HTR-8/SVneo (cell line): ENCODE measurements at places on chromosomes 11 and 22.

DNA sequence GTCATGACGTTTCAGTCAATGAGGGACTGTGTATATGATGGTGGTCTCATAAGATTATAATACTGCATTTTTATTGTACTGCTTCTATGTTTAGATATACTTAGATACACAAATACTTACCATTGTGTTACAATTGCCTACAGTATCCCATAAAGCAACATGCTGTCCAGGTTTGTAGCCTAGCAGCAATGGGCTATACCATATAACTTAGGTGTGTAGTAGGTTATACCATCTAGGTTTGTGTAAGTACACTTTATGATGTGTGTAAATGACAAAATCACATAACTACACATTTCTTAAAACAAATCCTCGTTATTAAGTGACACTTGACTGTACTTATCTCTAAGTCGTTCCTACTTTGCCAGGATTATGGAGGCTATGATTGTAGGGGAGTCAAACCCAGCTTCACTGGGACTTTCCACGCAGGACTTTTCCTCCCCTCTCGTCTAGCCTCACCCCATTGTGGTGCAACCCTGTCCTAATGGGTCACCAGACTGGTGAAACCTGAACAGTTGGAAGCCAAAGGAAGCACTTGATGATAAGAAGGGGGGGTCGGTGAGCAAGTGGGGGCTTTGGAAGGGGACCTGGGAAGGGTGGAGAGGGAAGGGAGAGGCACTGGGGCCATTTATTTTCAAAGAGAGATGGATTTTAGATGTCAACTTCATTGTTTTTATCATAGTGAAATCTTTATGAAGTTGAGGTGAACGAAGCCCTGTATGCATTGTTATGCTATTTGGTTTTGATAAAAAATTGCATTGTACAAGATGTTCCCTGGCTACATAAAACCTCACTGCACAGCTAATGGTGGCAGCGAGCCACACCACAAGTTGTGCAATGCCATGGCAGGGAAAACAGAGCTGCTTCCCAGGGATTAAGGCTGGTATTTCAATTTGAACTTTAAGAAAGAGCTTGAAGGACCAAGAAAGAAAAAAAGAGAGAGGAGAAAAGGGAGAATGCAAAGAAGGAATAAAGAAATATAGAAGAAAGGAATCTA, 129.1 kb downstream of the EHF start:
- peak; percentile 38 for DNase-seq

DNA sequence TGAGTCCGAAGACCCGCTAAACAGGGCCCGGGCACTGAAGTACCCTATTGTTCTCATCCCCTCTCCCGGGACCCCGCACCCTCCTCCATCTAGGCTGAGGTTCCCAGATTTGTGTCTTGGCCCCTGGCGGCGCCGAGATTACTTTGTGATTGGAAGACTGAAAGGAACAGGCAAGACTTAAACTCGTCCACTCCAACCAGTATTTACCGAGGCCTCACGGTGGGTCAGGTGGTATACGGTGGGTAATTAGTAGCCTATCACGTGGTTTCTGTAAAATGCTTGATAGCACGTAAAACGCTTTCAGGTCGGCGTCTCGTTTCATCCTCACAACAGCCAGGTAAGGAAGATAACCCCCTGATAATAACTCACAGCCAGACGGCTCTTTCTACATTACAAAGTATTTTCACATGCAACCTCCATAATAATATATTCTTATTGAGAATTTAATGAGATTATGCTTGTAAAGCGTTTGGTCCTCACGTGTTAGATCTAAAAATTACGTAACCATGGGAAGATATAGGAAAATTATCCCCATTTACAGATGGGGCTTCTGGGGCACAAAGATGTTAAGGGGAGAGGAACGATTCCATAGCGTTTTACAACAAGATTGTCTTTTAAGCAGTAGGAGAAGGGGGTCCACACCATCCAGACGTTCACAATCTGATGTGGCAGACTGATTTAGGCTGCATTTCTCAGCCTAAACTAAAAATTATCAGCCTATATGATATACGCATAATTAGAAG, 642 bp upstream of the PIK3C2A start:
- peak; percentile 55 for DNase-seq

GRCh38 chr11:75800728-75801361, 14.2 kb upstream of the UVRAG start:
- DNase-seq = no peak

GRCh38 chr11:57237204-57237681, at the start of gene APLNR:
APLNR (minus strand) TSS chr11:57237250; CDS start chr11:57237004, 246 bp downstream.
- no peak for DNase-seq

- no peak for DNase-seq
These were observed 21.4 kb upstream of the AMOTL1 start for GRCh38 chr11:94746721-94747120.

DNA sequence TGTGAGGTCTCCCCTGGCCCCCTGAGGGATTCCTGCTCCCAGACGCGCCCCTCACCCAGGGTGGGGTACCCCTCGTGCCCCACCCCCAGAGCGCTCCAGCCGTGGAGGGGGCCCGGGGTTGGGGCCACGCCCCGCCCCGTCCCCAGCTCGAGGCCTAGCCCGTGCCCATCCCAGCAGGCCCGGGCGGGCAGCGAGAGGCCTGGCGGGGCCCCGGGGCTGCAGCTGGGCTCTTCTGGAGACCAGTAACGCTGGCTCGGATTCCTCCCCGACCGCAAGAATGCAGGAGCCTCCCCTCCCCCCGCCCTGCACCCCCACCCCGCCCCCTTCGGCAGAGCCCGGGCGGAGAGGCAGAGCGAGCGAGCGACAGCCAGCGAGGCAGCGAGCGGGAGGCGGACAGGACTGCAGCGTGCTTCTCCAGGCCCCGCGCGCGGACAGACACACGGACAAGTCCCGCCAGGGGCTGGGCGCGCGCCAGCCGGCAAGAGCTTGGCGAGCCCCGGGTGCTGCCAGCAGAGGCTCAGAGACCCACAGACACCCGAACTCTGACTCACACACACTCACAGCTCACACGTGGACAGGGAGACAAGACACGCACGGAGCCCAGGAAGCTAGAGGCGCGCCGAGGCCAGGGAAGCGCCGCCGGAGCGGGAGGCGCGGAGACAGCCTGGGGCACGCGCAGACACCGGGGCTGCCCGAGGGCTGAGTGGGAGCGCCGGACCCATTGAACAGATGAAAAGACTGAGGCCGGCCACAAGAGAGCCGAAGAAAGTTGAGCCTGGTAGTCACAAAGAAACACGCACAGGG, 15.2 kb downstream of the BCL9L start:
- DNase-seq = peak; percentile 82

DNA sequence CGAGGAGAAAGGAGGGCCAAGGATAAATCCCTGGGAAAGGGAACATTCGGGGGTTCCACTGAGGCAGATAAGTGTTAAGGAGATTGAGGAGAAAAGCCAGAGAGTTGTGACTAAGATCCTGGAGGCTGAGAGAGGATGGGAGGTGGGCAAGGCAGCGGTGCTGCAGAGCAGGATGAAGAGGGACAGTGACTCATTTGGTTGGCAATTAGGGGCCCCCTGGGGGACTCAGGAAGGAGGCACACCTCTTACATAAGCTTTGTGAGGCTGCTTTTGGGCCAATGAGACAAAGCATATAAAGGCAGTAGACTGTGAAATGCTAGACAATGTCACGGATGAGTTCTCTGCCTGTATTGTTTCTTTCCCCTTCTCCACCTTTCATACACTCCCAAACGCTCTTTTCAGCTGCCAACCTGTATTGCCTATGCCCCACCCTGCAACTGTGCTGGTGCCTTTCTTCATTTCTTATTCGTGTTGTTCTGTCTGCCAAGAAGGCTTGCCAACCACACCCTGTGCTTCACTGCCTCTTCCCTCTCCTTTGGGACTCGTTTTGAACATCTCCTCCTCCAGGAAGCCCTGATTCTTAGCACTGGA, 246.8 kb upstream of the KIRREL3 start:
- no peak for DNase-seq

GRCh38 chr11:108663154-108663877, 1.6 kb upstream of the DDX10 start:
- no peak for DNase-seq

DNA sequence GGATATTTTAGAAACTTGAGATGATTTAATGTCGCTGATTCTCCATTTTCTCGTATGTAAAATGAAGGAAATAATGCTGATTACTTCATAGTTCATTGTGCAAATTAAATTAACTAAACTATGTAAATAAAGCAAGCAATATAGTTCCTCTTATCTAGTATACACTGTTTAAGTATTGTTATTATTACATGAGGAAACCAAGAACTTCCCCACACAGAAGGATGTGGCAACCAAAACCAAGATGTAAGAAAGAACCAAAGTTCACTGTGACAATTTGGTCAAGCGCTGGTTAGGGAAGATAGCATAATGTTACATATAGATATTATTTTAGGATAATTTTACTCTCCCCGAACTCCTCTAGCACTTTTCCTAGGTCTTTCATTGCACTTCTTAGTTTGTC, 103.2 kb downstream of the XKR3 start:
- no peak for DNase-seq

GRCh38 chr11:64362339-64362738, 3.4 kb downstream of the RPS6KA4 start:
- DNase-seq = no peak

DNA sequence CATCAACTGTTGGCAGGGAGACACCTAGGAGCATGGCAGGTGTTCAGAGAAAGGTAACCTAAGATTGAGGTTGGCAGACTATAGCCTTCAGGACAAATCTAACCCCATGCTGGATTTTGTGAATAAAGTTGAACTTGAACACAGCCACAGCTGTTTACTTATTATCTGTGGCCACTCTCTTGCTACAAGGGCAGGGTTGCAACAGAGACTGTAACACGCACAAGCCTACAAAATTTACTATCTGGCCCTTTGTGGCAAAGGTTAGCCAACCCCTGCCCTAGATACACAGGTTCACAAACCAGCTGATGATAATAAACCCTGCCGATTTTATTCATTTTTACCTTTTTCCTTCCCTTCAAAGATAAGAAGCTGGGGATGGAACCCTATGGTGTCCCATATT, 2.5 kb downstream of the THYN1 start:
- no peak for DNase-seq

GRCh38 chr11:104033561-104033960, 2.9 kb upstream of the DDI1 start:
- no peak for DNase-seq

DNA sequence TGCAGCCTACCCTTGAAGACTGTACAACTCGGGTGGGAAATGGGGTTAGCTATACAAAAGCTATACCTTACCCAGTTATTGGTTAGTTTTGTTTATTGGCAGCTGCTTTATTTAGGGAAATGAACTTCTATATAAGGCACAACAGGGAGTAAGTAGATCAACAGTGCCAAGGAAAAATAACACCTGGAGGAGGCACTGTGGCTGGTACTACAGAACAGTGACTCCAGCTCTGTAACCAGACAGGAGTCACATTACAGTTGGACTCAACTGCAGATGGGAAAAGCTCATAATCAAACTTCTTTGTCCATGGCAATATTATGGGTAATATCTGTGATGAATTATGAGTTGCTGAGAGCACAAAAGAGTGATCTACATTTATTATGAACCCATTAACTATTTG, 14.0 kb downstream of the P4HA3 start:
- DNase-seq = no peak

DNA sequence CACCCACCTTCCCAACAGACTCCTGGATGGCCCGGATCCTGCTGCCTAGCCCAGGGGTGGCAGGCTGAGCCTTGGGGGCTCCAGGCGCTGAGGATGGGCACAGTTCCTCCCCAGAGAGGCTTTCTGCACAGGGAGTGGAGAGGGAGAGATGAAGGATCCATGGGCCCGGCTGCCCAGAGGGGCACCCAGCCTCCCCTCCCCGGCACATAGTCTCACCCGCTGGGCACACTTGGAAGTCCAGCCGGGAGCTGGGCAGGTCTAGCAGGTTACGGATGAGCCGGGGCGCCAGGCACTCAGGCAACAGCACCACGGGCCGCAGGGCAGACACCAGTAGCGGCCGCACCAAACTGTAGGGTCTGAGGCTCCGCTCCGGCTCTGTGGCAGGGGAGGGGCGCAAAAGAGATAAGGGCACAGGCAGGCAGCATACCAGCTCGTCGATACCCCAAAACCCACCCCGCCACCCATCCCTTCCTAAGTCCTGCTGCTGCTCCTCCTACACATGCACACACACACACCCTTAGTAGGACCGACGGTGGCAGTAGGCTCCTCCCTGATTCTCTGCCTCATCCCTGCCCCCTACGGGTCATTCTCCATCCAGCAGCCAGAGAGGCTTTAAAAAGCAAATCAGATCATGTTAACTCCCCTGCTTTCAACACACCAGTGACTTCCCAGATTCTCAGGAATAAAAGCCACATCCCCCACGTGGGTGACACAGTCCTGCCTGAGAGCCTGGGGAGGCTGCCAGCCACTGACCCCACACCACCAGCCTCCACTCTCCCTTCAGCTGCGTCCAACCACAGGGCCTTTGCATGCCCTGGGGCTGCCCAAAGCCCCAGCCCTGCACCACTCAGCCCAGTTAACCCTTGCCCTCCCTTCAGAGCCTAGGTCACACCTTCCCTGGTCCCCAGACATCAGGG, 6.5 kb upstream of the MFNG start:
- DNase-seq = no peak

DNA sequence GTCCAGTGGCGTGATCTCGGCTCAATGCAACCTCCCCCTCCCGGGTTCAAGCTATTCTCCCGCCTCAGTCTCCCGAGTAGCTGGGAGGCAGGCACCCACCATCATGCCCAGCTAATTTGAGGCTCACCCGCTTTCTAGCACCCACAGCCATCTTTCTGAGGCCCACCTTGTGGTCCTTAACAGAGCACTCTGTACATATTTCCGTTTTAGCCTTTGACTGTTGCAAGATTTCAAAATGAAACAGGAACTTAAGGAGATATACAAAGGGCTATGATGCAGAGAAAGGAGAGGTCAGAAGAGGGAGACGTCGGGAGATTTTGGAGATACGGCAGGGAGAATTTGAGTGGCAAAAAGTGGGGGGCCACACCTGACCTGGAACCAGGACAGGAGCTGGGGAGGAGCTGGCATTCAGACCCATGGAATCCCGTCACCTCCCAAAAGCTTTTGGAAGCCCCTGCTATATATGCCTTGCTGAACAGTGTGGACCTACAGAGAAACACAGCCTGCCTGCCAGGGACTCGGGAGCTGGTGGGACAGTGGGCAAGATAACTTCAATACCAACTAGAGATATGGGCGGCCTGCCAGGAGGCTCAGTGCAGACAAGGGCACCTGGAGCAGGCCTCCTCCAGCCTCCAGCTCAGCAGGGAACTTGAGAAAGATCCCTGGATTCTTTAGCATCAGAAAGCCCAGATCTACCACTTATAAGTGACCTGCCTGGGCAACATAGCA, 8.0 kb upstream of the CLCF1 start:
- DNase-seq = no peak

- no peak for DNase-seq
These were observed 85.0 kb downstream of the CD44 start for GRCh38 chr11:35223991-35224390.

- no peak for DNase-seq
These were observed 9.2 kb downstream of the RELA start for GRCh38 chr11:65653229-65654225.

DNA sequence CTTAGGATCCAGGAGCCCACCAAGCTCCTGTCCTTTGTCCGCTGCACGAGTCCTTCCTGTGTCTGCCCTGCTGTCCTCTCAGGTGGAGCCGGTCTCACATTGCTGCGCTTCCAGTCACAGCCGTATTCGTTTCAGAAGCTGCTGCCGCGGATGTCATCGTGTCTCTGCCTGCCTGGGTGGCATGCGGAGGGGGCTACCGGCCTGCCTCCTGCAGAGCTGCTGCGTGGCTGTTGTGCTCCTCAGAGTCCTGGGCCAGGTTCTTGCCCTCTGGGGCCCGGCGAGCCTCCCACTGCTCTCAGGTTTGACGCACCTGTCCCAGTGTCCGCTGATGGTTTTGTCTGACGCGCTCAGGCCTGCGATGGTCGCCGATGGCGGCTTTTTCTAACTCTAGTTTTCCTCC, 254.2 kb downstream of the TBC1D22A start:
- DNase-seq = no peak

- no peak for DNase-seq
These were observed 13.8 kb upstream of the SLC39A13 start for GRCh38 chr11:47394322-47395222.
